Posterior cingulate gyrus (tissue), 11 donors: ENCODE measurements at places on chromosomes 4 and X.

DNA sequence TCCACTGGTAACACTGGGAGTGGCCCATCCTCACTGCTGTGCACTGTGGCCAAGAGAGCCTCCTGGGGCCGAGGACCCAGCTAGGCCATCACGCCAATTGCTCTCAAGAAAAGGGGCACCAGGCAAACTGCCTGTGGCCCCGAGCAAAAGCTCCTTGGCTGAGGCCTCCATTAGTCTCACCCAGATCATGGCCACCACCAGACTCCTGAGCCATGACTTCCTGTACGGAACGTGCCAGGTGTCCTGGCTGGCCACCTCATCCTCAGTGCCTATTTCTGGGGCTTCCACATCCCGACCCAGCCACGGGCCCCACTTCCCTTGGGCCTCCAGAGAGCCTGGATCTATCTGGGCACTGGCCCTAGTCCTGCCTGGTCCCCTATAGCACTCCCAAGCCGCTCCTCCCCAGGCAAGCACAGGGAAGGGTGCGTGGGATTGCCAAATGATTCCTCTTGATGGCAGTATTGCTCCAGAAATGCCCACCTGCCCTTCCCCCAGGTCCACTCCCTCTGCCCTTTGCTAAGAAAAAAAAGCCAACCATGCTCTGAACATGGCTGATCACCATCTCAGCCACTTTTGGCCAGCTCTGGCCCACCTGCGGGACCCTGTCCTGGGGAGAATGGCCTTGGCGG is 212.6 kb upstream of the AGTR2 start:
- no peak for DNase-seq

DNA sequence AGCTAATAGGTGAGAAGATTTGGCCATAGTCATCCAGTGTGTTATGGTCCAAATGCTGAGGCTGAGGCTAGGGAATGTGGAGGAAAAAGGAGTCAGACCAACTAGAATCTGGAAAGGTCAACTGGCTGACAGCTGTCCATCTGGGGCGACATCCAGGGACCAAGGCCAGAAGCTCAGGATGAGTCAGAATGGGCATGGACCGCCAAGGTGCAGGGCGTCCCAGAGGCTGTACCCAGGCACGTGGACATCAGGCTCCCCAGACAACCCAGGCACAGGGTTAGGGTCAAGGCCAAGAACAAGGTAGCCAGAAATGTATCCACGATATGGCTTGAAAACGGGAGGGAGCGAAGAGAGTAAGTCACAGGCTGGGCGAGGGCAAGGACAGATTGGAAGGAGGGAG is 26.1 kb upstream of the PTTG2 start:
- no peak for DNase-seq

GRCh38 chr4:154485127-154485773 is 6.3 kb downstream of the DCHS2 start:
- DNase-seq, result no peak

GRCh38 chr4:94811643-94812042 is 53.9 kb downstream of the BMPR1B start:
- DNase-seq, result no peak

GRCh38 chrX:49269767-49270248 is at the start of gene PPP1R3F:
Gene PPP1R3F (plus strand): TSS chrX:49269793. CDS start chrX:49269870, 77 bp downstream.
- DNase-seq, result no peak

GRCh38 chrX:20382518-20383297 is 116.0 kb upstream of the RPS6KA3 start:
- DNase-seq, result no peak
